ENCODE measurements at places on chromosomes 3 and 15.

GRCh38 chr15:22887157-22887951 lies 48.9 kb downstream of the NIPA2 start:
- no peak for DNase-seq

DNA sequence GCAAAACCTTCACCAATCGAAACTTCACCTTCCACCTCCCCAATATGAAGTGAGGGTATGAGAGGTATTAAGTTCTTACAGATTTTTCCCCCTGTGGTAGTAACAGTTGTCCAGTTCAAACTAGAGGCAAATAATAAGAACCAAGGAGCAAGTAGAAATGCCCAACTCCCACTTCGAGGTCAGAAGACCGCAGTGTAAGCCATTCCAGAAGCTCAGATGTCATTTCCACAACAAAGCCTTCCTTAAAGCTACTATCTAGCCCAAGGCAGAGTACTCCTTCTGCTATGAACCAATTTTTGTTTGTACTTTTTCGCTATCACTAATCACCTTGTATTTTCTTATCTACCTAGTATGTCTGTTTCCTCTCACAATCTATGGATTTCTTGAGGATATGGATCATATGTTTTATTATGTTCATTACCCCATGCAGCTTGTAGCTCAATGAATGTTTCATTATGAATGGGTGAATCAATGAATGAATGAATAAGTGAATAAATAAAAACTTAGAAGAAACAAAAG lies 235.7 kb upstream of the KCNMB2 start:
- no peak for DNase-seq

DNA sequence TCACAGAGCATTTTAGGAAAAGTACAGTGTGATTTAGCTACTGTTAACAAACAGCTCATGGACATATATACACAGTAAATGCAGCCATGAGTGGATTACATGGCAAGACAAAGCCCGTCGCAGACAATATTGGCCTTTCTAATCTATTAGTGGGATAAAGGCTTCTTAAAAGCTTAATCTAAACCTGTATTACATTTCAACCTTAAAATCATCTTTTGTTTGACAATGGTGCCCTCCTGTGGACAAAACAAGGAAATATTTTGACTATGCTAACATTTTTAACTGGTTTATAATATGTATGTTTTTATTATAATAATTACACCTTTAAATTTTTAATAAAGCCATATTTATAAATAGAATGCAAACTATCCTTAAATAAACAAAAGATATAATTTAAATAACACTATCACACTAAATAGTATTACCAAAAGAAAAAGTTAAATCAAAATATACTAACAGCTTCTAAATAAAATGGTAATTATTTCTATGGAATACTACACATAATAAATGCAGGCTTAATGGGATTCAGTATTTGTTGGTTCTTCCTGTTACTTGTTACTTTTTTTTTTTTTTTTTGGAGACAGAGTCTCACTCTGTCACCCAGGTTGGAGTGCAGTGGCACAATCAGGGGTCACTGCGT lies 38.6 kb downstream of the TAFA4 start:
- DNase-seq: no peak

GRCh38 chr15:31392761-31393401 lies 66.2 kb downstream of the KLF13 start:
- no peak for DNase-seq

- no peak for DNase-seq
Measured at GRCh38 chr15:38208206-38208605, 44.4 kb upstream of the SPRED1 start.

- DNase-seq: no peak
Measured at GRCh38 chr3:50130436-50130835, 24.7 kb upstream of the SEMA3F start.

GRCh38 chr15:84582583-84583157 lies 18.1 kb upstream of the ZSCAN2 start:
- DNase-seq: no peak

GRCh38 chr15:51403072-51403878 lies 61.8 kb downstream of the GLDN start:
- no peak for DNase-seq

- DNase-seq: no peak
Measured at GRCh38 chr3:25593001-25593400, 71.7 kb downstream of the TOP2B start.

- no peak for DNase-seq
Measured at GRCh38 chr3:182139627-182140357, 428.1 kb downstream of the SOX2 start.

Measured in activated CD4-positive, alpha-beta T cell treated with anti-CD3 and anti-CD28 coated beads, Interleukin-2, amount 50 U/mL, for 48 hours (primary cell).